ENCODE measurements at places on chromosomes 5 and 9.

DNA sequence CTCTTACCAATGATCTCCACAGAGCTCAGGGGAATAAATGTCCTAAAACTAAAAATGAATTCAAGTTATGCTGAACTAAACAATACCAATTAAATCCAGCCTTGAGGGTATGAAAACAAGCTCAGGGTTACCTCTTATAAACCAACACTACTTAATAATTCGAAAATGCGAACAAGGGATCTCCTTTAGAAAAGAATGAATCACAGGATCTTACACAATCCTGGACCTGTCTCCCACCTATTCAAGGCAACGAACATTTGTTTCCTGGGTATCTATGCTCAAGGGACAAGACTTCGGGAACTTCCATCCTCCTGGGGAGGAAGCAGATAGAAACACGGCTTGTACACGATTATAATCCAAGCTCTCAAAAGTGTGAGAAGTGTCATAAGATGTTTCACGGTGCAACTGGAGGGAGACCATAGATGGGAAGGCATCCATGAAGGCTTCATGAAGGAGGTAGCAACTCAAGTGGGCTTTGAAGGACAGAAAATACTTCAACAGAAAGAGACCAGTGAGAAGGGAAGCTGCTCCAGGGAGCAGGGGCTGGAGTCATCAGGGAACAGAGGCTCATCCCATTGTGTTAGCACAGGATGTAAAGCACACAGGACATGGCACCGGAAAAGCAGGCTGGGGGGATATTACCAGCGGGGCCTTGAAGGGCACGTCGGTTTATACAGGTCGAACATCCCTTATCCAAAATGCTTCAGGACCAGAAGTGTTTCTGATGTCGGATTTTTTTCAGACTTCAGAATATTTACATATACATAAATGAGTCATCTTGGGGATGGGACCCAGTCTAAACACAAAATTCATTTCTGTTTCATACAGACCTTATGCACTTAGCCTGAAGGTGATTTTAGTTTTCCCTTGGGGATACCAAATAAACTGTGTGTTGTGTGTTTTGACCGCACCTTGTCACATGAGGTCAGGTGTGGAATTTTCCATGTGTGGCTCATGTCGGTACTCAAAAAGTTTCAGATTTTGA lies 87.4 kb downstream of the TLE1 start:
- no peak for DNase-seq

GRCh38 chr5:37045703-37046102 lies 169.1 kb downstream of the NIPBL start:
- DNase-seq, result no peak

GRCh38 chr5:97134634-97135033 lies 7.8 kb downstream of the LIX1 start:
- no peak for DNase-seq

DNA sequence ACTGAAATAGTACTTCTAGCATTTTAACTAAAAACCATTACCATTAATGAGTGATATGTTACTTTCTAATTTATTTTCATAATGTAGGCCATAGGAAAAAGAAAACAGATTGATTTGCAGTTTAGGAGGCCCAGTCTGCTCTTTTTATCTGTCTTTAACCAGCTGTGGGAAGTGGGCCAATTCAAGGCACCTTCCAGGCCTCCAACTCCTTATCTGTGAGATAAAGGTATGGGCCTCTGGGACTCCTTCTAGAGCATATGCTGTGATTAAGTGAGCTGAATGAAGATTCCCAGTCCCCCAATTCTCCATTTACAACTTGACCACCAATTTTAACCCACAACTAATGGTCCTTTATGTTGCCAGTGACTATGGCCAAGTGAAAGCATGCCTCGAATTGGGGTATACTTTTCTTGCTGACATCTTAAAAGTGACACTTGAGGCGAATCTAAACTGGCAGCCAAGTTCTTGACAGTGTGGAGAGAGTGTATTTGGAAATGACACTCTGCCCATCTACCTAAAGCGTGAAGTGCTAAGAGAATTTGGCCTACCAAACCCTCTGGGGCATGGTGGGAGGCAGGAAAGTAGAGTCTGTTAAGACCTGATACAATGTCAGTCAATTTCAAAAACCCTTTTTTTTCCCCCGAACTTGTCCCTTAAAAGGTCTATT lies 88.3 kb downstream of the PIK3R1 start:
- no peak for DNase-seq

DNA sequence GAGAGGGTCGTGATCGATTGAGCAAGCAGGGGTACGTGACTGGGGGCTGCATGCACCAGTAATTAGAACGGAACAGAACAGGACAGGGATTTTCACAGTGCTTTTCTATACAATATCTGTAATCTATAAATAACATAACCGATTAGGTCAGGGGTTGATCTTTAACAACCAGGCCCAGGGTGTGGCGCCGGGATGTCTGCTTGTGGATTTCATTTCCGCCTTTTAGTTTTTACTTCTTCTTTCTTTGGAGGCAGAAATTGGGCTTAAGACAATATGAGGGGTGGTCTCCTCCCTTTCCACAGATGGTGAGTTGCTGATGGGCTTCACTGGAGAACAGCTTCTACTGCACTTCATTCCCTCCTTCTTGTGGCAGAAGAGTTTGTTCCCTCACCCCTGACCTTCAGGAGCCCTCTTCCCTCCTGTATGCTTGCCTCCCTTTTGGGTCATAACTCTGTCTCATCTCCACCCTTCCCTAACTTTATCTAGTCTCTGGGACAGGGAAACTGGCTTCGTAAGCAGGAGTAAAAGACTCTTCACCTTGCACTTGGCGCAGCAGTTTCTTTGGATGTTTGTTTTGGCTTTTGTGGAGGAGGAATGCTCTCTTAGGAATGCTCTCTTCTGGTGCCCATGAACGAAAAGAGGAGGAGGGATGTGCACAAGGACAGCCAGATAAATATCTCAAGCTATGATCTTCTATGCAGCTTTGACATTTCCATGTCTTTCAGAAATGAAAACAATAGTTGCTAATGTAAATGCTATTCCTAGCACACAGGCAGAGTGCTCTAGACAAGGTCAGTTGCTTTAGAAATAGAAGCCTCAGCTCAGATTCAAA lies 139.8 kb upstream of the RPS23 start:
- no peak for DNase-seq

- DNase-seq, result no peak
Observed at GRCh38 chr9:121367306-121368137, 2.5 kb downstream of the STOM start.

GRCh38 chr5:148476302-148476701 lies 92.5 kb downstream of the FBXO38 start:
- no peak for DNase-seq

GRCh38 chr9:69325409-69326212 lies 596 bp downstream of the ENTREP1 start:
- DNase-seq, result no peak

DNA sequence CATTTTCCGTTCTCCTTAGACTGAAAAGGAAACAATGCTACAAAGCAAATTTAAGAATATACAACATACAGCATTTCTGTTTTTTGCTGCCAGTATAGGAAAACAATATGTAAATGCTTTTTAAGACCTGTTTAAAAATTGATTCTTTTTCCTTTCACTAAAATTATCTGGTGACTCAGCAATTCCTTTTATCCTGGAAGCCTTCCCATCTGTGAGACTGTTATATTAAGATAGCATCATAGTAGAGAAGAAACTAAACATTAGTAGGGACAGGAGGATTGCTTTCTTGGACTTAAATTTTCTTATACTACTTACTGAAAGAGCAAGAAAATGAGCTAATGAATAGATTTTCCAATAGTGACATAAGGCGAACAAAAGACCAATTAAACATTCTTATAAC lies 30.0 kb upstream of the GPR21 start:
- no peak for DNase-seq

DNA sequence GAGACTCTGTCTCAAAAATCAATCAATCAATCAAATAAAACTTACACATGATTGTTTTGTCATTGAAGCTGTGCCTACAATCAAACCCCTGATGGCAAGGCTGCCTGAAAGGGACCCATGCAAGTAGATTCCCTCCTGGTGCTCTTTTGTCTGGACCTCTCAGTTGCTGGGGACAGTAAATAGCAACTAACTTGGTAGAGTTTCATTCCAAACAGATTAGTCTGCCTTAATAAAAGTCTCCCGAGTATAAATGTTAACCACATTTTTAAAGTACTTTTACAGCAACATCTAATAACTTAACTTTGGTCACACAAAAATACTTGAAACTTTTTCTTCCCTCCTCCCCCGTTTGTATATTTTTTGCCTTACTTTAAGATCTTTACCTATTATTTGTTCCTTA lies 105.5 kb downstream of the FEM1C start:
- no peak for DNase-seq

GRCh38 chr5:68285075-68285840 lies 69.7 kb downstream of the PIK3R1 start:
- DNase-seq, result no peak

DNA sequence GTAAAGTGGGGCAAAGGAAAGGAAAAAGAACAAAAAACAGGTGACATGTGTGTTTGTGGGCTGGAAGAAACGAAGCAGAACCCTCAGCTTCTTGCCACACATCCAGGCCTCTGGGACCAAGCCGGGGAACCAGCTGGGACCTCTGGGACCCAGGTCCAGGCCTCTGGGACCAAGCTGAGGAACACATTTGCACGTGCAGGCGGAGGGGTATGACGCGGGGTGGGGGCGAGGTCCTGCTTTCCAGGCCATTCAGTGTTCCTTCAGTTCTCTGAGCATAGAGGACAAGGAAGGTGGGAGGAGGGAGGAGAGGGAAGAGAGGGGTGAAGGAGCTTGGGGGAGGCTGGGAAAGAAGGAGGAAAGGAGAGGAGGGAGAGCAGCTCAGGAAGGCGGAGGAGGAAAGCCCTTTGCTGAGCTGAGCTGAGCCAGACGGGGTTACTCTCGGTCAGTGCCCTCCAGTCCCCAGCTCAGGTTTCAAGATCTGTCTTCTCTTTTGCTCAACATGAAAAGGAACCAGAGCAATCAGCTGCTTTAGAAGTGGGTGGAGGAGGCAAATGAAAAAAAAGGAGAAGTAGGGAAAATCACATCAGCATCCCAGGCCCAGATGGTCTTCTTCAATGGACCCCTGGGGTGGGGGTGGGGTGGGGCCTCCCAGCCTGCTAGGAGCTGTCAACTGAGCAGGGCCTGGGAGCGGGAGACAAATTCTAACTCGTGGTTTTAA lies 59.1 kb downstream of the ABCA1 start:
- DNase-seq, result no peak

- no peak for DNase-seq
Observed at GRCh38 chr9:4859035-4859434, 66.3 kb downstream of the RCL1 start.

GRCh38 chr9:93149361-93149760 lies 15.3 kb upstream of the NINJ1 start:
- DNase-seq, result no peak
